ENCODE measurements at places on chromosomes 6 and 20. TPM values are rescaled to one million over a fixed set of nuclear protein-coding genes. Genes with fewer than 3 reads are reported as not detected.

The FRS3 gene
- total RNA-seq = 5.3 TPM

The HMGCLL1 gene
- total RNA-seq = 4.5 TPM

The CLVS2 gene
- total RNA-seq = not detected

The TTBK1 gene
- 0.08 TPM for total RNA-seq

The SNPH gene
- 4.8 TPM for total RNA-seq

The VAPB gene
- total RNA-seq = 49.7 TPM

The STX7 gene
- 61.2 TPM for total RNA-seq

The BEND3 gene
- total RNA-seq = 5.6 TPM

The NTSR1 gene
- 3.5 TPM for total RNA-seq

The PHACTR3 gene
- total RNA-seq = 4.1 TPM

The SH3BGRL2 gene
- 22.4 TPM for total RNA-seq

The PPP1R3G gene
- 0.26 TPM for total RNA-seq

The HELZ2 gene
- 53.3 TPM for total RNA-seq
